ENCODE measurements at places on chromosomes 1 and 21.

DNA sequence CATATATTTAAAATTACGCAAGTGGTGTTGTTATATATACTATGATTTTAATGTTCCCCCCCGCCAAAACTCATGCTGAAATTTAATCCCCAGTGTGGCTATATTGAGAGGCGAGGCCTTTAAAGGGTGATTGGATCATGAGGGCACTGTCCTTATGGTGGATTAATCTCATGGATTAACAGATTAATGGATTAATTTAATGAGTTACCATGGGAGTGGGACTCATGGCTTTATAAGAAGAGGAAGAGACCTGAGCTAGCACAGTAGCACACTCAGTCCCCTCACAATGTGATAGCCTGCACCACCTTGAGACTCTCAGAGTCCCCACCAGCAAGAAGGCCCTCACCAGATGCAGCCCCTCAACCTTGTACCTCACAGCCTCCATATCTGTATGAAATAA, 34.8 kb downstream of the C1orf198 start:
- no peaks in the 10 kb centered on the region for H3K27me3 ChIP-seq
- peaks cover 12% of the 10 kb centered on the region for H3K36me3 ChIP-seq
- no peak for DNase-seq
- no peaks in the 10 kb centered on the region for H3K4me1 ChIP-seq
- H3K4me3 ChIP-seq = no peak overlapping the region

DNA sequence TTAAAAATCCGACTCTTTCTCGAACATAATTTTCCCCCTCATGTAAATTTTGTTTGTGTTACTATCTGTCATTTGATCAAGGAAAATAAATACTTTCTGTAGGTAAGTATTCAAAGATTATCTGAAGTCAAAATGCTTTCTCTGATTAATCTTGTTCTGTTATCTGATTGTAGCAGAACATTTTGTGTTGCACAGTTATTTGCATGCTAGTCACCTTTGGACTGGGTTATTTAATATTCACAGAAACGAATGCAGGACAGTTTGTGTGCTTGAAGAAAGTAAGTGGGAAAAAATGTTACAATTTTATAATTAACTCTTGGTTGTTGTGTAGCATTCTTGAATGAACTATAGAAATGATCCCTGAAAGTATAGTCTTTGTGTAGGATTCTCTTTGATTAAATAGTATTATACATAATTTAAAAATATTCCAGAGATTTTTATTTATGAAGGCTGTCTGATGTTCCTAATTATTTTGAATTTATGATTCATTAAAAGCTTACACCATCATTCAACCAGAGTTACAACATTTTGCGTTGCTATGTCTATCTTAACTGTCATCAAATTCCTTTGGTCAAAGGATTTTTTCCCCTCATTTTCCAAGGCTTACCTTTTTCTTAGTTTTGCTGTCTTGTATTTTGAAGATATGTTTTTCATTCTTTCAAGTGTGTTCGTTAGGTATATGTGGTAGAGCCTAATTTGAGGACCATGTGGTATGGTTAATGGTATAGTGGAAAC, 176.6 kb downstream of the GIPC2 start:
- no peak for DNase-seq
- no peak overlapping the region for H3K4me3 ChIP-seq
- no peaks in the 10 kb centered on the region for H3K27me3 ChIP-seq
- H3K4me1 ChIP-seq = peaks cover 1% of the 10 kb centered on the region

GRCh38 chr1:14841456-14841855, 243.0 kb downstream of the KAZN start:
- no peaks in the 10 kb centered on the region for H3K4me1 ChIP-seq
- H3K4me3 ChIP-seq = peak overlapping the region; percentile 51
- H3K27me3 ChIP-seq = no peaks in the 10 kb centered on the region
- H3K27ac ChIP-seq = no peak overlapping the region

DNA sequence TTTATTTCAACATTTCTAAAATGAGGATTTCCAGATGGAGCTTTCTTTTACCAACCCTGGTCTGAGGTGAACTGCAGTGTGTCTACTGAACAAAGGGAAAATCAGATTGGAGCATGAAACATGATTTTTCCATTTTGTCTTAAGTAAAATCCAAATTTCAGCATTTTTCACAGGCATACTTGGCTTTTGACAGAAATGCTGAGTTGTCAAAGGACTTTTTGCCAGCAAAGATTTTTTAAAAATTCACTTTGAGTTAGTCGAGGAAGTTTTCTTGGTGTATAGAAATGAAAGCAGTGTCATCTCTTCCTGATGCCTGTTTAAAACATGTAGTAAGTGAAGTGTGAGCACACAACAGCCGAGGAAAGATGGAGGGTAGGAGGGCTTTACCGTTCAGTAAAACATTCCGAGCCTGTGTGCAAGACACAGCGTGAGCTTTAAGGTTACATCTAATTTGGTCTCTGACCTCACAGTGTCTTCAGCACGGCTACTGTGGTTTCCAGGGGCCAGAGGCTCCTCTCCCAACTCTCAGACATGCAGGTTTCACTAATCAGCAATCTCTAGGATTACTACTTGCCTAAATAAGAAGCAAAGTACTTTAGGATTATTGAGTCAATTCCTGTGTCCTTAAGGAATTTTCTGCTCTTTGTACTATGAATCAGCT, 45.9 kb downstream of the SAMD13 start:
- no peaks in the 10 kb centered on the region for H3K27me3 ChIP-seq
- peaks cover 3% of the 10 kb centered on the region for H3K4me1 ChIP-seq
- DNase-seq = peak; percentile 68

GRCh38 chr1:40404670-40405462, 31.3 kb downstream of the SMAP2 start:
- no peak overlapping the region for H3K4me3 ChIP-seq
- DNase-seq = peak; percentile 69
- no peak overlapping the region for H3K27ac ChIP-seq
- H3K36me3 ChIP-seq = no peaks in the 10 kb centered on the region

GRCh38 chr21:35257413-35257812, 208.3 kb upstream of the RUNX1 start:
- H3K27me3 ChIP-seq = no peaks in the 10 kb centered on the region
- H3K4me1 ChIP-seq = no peaks in the 10 kb centered on the region
- peak overlapping the region; percentile 83 for H3K27ac ChIP-seq
- no peaks in the 10 kb centered on the region for H3K36me3 ChIP-seq
- DNase-seq = peak; percentile 90

DNA sequence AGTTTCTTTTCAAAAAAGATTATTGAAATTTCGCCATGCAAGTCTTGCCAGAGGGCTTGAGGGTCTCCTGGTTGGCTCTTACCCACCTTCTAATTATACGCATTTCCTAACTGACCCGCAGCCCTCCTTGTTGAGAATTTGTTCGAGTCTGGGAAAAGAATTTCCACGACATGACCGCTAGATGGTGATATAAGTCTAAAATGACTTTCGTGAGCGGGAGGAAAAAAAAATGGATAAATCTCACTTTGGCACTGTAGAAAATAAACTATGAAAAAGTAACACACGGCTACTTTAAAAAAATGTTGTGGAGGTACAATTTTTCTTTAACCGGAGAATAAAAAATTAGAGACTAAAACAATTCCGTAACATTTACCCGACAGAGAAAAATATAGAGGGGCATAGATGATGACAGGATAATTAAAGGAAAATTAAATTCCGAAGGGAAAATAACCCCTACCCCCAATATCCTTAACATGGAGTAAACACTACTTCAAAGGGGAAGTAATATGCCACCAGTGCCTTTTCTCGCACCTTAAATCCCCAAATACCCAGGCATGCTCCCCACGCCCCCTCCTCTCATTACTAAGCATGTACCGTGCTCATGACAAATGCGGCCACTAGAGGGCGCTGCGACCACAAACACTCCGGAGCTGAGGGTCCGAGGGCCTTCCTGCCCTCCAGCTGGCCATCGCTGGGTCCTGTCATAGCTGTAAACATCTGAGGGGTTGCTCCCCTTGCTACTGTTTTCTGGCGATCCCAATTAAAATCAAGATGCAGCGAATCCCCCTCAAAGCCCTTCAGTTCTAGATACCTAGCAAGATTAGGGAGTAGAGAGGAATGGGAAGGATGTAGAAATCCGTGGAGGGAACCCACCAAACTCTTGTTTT, 266.9 kb downstream of the ASTN1 start:
- peak; percentile 65 for DNase-seq
- H3K27me3 ChIP-seq = peaks cover 83% of the 10 kb centered on the region
- peak overlapping the region; percentile 72 for H3K4me3 ChIP-seq
- H3K4me1 ChIP-seq = no peaks in the 10 kb centered on the region
- no peaks in the 10 kb centered on the region for H3K36me3 ChIP-seq
- H3K27ac ChIP-seq = no peak overlapping the region

DNA sequence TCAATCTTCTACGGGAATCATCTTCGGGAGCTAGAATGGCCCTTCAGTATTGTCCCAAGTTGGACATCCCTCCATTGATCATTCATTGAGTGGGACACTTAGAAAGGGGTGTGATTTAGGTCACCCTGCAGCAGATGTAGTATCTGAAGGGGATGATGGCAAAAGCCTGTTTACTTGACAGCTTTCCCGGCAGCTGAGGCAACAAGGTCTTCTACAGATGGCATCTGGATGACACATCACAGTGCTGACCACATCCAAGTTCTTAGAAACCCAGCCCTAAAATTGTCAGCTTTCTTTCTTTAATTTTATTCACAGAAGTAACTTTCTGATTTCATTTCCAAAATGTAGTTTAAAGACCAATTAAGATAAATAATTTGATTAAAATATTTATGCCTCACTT, 150.3 kb downstream of the AMY1C start:
- H3K4me3 ChIP-seq = no peak overlapping the region
- H3K36me3 ChIP-seq = no peaks in the 10 kb centered on the region
- DNase-seq = no peak
- H3K27ac ChIP-seq = no peak overlapping the region
- no peaks in the 10 kb centered on the region for H3K27me3 ChIP-seq

DNA sequence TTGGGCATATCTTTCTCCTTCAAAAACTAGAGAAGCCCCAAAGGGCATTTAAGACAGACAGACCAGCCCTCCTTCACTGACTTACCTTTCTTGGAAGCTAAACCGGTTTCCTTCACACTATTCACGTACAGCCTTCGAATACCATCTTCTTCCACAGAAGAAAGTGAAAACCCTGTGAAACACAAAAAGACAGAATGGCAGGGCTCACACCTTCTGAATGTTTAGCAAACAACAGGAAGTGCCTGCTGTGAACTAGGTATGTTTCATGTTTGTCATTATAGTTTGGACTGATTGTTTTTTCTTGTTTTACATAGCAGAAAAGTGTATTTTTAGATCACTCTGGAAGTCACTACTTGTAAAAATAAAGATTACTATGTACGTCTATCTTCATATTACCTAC, 148.6 kb upstream of the KRTAP19-8 start:
- H3K27me3 ChIP-seq = no peaks in the 10 kb centered on the region
- DNase-seq = no peak
- peaks cover 33% of the 10 kb centered on the region for H3K36me3 ChIP-seq
- no peaks in the 10 kb centered on the region for H3K4me1 ChIP-seq
- H3K4me3 ChIP-seq = no peak overlapping the region
- H3K27ac ChIP-seq = no peak overlapping the region

DNA sequence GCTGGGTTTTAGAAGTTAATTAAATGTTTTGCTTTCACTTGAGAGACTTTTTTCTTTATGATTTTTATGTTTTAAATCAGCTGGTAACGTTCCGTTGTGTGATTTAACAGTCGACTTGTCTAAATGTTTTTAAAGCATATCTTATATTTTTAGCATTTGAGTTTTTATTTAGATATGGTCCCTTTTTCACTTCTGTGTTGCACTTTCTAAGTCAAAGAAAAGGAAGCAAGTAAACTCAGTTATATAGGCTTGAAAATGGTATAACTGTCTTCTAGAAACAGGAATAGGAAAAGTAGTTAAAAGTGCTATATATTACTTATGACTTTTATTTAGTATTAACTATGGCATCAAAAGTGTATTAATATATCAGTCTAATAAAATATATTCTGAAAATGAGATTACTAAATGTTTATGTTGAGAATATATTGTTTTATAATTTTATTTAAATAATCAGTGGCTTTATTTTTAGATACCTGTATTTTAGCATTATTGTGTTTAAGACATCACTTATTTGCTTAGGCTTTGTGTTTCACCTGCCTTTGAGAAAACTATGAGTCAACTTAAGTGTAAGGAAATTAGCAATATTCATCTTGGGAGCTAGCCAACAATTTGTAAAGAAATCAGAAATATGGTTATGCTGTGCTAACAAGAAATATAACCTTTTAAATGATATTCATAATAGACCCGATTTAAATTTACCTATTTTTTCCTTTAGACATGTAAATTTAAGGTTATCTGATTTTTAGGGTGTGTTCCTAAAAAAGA, 60.5 kb downstream of the RABGAP1L start:
- peaks cover 16% of the 10 kb centered on the region for H3K36me3 ChIP-seq
- no peak overlapping the region for H3K4me3 ChIP-seq
- H3K27me3 ChIP-seq = no peaks in the 10 kb centered on the region
- DNase-seq = no peak

GRCh38 chr1:174550296-174550695, 102.5 kb downstream of the GPR52 start:
- no peak for DNase-seq
- no peak overlapping the region for H3K27ac ChIP-seq
- H3K36me3 ChIP-seq = no peaks in the 10 kb centered on the region
- H3K4me3 ChIP-seq = no peak overlapping the region
- no peaks in the 10 kb centered on the region for H3K4me1 ChIP-seq

GRCh38 chr1:11691928-11692711, 610 bp downstream of the DRAXIN start:
- H3K27ac ChIP-seq = no peak overlapping the region
- no peak overlapping the region for H3K4me3 ChIP-seq
- H3K4me1 ChIP-seq = peaks cover 29% of the 10 kb centered on the region
- H3K27me3 ChIP-seq = peaks cover 73% of the 10 kb centered on the region
- no peak for DNase-seq

- no peaks in the 10 kb centered on the region for H3K27me3 ChIP-seq
- DNase-seq = no peak
- no peak overlapping the region for H3K4me3 ChIP-seq
- no peaks in the 10 kb centered on the region for H3K36me3 ChIP-seq
- no peaks in the 10 kb centered on the region for H3K4me1 ChIP-seq
These were observed 42.9 kb upstream of the CD53 start for GRCh38 chr1:110829955-110830553.

GRCh38 chr1:218517459-218517858, 172.3 kb downstream of the TGFB2 start:
- DNase-seq = no peak
- no peaks in the 10 kb centered on the region for H3K36me3 ChIP-seq
- no peaks in the 10 kb centered on the region for H3K27me3 ChIP-seq
- H3K27ac ChIP-seq = no peak overlapping the region

- H3K27me3 ChIP-seq = no peaks in the 10 kb centered on the region
- H3K4me1 ChIP-seq = no peaks in the 10 kb centered on the region
- H3K4me3 ChIP-seq = no peak overlapping the region
- DNase-seq = no peak
These were observed 9.0 kb upstream of the SRSF4 start for GRCh38 chr1:29190718-29191117.
